ENCODE measurements at places on chromosomes 3 and 15.

DNA sequence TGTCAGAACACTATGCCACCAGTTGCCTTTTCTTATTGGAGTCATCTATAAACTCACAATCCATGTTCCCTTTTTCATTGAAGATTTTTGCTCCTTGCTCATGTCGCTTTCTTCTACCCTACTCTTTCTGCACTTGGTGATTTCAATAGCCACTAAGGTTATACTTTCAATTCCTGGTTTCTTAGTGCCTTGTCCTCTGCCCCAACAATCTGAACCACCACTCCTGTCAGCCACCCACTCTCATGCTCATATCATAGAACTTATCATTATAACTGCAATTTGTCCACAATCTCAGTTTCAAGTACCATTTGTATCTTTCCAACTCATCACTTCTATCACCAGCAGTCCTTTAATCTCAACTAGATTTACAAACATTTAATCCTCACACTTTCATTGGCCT, 10.0 kb upstream of the GRAMD1C start:
- no peak for DNase-seq

DNA sequence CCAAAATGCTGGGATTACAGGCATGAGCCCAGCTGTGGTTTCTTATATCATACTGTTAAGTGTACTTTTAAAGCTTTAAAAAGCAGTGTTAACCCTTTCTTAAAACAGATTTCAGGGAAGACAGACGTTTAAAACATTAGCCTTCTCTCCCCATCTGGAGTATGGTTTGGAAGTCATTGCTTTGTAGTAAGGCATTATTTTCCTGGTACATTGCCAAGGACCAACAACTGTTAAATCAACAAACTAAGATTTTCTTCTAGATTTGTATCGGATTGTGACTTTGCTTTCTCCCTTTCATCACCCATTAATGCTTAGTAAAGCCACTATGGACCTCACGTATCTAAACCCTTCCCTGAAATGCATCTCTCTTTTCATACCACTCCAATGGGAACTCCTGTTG, 50.5 kb downstream of the UBE2E1 start:
- no peak for DNase-seq

- DNase-seq = no peak
These were observed 92.6 kb upstream of the STT3B start for GRCh38 chr3:31439890-31440750.

DNA sequence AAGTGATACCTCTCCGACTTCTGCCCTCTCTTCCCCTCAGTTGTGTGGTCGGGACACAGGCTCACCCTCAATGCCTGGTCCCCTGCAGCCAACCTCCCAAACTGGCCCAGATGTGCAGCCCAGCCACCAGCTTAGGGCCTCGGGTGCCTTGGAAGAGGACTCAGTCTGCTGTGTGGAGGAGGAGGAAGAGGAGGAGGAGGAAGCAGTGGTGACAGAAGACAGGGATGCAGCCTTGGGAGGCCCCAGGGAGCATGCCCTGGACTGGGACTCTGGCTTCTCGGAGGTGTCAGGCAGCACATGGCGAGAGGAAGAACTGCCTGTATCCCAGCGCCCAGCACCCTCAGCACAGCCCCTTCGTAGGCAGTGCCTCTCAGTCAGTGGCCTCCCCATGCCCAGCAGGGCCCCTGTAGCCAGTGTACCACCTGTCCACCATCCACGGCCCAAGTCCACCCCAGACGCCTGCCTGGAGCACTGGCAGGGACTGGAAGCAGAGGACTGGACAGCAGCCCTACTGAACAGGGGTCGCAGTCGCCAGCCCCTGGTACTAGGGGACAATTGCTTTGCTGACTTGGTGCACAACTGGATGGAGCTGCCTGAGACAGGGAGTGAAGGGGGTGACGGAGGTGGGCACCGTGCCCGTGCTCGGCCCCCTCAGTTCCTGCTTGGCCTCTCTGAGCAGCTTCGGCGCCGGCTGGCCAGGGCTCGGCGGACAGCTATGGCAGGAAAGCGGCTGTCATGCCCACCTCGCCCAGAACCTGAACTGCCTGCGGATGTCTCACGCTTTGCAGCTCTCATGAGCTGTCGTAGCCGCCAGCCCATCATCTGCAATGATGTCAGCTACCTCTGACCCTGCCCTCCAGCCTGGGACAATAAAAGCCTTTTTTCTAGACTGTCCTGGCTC, 1.3 kb downstream of the INKA1 start:
- DNase-seq = no peak

DNA sequence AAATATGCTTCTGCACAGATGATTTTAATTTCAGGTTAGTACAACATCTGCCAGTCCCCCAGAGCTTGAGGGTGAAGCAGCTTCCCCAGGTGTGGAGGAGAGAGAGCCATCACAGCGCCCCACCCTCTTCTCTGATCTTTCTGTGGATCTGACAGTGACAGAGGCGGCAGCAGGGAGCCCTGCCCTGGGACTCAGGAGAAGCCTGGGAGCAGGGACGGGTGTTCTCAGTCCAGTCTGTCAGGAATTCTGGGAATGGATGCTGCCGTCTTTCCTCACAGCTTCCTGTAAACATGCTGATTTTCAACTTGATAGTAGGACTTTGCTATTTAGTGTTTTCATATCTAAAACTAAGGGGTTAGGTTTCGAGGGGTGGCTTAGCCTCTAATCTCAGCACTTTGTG, 11.4 kb upstream of the RAB8B start:
- DNase-seq = no peak

DNA sequence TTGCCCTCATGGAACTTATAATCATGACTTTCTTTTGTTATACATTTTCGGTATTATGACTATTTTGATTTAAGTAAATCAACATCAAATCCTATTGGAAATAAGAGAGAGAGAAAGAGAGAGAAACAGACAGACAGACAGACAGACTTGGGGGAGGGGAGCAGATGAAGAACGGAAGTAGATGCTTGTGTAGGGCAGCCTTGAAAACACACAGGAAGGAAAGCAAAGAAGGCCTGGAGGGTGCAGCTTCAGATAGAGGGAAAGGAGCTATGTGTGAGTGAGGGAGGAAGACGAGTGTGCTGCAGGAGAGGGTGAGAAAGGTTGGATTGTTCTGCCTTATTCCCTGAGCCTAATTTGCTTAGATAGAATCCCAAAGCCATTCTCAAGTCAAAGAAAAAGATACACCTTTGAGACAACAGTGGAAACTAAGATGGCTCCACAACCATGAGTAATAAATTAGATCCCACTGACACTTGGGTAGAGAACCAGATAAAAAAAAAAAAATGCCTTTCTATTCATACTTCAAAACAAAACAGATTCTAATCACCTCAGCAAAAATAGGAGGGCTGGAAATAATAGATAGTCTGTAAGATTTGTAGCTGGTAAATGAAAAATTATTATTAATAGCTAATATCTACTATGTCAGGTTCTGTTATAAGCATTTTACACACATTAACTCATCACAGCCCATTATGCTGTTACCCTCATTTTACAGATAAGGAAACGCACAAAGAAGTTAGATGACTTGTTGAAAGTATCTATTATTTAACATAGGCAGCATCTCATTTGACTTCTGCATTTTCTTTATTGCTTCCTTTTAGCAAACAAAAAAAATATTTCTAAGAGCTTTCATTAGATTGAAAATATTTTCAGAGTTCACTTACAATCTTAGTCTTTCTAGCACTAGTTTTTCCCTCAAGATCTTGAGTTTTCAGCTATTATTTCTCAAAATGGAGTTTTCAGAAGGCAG, 214.1 kb downstream of the TNIK start:
- DNase-seq = no peak

GRCh38 chr3:53142986-53143385, 12.8 kb upstream of the RFT1 start:
- DNase-seq = no peak

DNA sequence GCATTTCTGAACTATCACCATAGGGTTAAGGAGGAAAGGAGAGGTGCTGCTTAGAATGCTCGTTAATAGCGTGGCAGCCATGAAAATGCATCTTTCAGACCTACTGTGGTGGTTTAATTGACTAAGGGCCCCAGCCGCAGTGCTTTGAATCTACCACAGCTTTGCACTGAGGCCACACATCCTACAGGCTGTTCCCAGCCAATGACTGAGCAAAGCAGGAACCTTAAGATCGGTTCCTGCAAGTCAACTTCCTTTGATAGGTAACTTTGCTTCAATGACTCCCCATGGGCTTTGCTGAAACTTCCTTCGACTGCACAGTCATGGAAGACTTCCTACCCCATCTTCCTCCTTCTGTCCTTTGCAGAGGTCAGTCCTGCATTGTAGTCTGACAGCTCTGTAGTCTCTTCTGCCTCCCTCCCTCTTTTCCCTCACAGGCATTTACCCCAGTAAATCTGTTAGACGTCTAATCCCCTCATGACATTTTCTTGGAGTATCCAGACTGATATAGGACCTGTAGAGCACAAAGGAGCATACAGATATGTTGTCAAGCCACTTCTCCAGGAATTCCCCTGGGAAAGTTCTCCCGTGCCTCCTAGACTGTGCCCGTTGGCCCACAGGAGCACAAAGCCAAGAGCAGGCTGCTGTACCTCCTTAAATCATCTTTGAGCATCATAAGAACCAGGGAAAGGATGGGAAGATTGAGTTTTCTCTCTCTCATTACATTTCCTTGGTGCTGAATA, 2.6 kb upstream of the BCL2A1 start:
- DNase-seq = no peak

GRCh38 chr3:37997791-37998370, 7.3 kb downstream of the VILL start:
- no peak for DNase-seq
